ENCODE measurements at places on chromosomes 1 and 21.

DNA sequence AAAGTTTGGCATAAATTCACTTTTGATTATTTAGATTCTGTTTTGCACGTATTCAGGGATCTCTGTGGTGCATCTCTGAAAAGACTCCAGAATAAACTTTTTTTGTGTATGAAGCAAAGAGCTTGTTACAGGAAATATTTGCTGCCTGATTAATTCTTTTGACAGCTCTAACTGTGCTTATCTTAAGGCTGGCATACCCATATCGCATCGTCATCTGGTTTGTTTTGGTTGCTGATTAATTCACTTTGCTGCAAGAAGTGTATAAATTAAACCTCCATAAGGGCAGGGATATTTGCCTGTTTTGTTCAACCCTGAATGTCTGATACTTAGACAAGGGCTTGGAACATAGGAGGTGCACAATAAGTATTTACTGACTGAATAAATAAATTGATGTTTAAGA lies 17.5 kb upstream of the DUSP10 start:
- DNase-seq = no peak

DNA sequence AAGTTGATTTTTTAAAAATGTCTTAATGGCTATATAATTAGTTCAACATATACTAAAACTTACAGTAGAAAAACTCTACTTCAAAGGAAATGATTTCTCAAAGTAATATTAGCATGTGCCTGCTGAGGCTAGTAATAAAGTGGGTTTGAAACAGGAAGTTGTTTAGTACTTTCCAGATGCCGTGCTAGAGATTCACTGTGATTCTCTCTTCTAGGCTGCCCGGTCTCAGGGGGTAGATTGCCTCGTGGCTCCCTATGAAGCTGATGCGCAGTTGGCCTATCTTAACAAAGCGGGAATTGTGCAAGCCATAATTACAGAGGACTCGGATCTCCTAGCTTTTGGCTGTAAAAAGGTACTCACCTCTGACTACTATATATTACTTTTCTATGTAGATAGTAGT lies 9.1 kb downstream of the EXO1 start:
- no peak for DNase-seq

- no peak for DNase-seq
Measured at GRCh38 chr1:226002667-226003501, 3.7 kb upstream of the SDE2 start.

DNA sequence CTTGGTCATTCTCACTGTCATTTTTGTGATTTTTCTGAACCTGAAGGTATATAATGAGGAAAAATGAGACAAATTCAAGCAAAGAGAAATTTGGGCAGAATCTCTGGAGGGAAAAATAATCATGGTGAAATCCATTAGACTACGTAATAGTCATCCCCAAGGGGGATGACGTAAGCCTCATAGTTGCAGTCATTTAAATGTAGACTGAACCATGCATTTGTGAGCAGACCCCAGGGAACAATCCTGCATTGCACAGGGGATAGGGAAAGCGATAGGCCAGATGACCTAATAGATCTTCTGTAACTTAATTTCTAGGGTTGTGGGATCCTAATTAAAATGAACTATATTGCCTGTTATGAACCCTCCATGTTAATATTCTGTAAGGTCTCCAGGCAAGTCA lies 167.4 kb upstream of the C1orf21 start:
- no peak for DNase-seq

- no peak for DNase-seq
Measured at GRCh38 chr21:43972850-43973633, 39.1 kb upstream of the TRAPPC10 start.

GRCh38 chr21:21034036-21034435 lies 35.8 kb downstream of the NCAM2 start:
- DNase-seq = peak; percentile 59

GRCh38 chr1:53172426-53173128 lies 24.0 kb upstream of the CPT2 start:
- peak; percentile 28 for DNase-seq

- no peak for DNase-seq
Measured at GRCh38 chr1:232367293-232367692, 262.6 kb downstream of the SIPA1L2 start.

- DNase-seq = no peak
Measured at GRCh38 chr21:32909393-32909792, 116.3 kb upstream of the OLIG2 start.

- DNase-seq = no peak
Measured at GRCh38 chr21:18228060-18228739, 16.4 kb upstream of the CHODL start.

GRCh38 chr1:205928317-205928716 lies 14.9 kb downstream of the SLC26A9 start:
- DNase-seq = no peak

GRCh38 chr1:239218301-239218700 lies 168.1 kb upstream of the CHRM3 start:
- DNase-seq = peak; percentile 1

- DNase-seq = no peak
Measured at GRCh38 chr1:64046243-64046642, 157.2 kb upstream of the UBE2U start.

DNA sequence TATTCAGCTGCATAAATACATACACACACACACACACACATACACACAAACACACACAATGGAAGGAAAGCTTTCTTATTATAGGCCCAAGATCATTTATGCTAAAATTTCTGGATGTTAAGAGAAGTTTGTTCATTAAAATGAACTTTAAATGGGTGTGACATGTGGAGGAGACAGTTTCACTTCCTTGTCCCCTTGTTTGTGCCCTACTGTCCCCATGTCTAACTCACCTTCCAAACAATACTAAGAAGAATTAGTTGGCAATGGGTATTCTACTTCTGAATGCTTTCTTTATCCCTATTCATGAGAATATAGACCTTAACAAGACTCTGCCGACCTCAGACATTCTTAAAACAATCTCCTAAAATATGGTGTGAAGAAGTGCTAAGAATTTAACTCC lies 63.5 kb upstream of the NRIP1 start:
- DNase-seq = no peak

GRCh38 chr1:18817795-18818435 lies 41.5 kb downstream of the TAS1R2 start:
- no peak for DNase-seq

- DNase-seq = no peak
Measured at GRCh38 chr1:98781906-98782305, 120.4 kb downstream of the SNX7 start.

DNA sequence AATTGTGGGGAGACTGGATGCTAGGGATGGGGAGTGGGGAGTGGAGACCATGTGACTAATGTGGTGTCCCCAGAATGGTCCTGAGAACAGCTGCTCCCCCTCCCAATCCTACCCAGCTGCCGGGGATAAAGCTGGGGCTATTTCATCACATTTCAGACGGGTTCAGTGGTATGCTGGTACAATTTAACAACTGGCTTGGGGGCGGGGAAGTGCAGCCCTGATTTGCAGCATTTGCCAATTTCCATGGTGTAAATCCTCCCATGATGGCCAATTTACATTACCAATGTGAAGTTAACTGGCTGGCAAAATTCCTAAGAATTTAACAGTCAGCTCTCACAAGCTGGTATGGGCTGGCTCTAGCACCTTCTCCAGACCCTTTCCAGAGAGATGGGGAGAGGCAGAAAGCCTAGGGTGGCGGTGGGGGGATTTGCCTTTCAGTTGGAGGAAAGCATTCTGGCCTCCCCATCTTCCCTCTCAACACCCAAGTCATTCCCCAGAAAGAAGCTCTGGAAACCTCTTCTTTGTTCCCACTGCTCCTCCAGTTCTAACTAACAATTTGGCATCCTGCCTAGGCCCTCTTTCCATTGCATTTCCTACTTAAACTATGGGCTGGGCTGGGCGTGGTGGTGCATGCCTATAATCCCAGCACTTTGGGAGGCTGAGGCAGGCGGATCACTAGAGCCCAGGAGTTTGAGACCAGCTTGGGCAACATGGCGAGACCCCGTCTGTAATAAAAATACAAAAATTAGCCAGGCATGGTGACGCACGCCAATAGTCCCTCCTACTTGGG lies 11.3 kb upstream of the ADGRB2 start:
- DNase-seq = no peak

DNA sequence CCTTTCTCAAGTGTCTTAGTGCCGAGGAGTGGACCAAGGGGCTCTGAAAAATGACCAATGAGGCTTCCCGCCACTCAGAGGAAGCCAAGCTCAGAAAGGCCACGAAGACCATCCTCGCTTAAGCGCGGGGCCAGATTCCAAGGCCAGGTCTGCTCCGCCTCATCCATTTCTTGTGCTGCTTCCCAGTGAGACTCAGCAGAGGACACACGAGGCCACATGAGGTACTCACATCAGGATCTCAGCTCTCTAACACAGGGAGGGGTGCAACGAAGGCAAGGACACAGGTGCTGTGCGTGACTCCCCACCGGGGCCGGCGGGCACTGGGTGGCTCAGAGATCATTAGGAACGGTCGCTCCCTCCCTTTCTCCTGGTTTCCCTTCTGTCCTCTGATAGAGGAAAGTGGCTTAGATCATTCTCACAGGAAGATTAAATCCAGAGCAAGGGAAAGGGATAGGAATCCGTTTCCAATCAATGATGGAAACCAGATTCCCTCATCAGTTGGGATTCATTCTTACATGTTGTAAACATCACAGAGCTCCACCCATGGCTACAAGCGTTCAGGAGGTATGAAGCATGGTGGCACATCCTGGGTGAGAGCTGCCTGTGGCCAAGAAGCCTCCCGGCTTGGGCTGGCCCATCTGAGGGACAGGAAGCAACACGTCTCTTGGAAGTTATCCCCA lies 46.7 kb downstream of the CAPZB start:
- DNase-seq = no peak

GRCh38 chr21:23215261-23215660 lies 2217.1 kb downstream of the NCAM2 start:
- no peak for DNase-seq

DNA sequence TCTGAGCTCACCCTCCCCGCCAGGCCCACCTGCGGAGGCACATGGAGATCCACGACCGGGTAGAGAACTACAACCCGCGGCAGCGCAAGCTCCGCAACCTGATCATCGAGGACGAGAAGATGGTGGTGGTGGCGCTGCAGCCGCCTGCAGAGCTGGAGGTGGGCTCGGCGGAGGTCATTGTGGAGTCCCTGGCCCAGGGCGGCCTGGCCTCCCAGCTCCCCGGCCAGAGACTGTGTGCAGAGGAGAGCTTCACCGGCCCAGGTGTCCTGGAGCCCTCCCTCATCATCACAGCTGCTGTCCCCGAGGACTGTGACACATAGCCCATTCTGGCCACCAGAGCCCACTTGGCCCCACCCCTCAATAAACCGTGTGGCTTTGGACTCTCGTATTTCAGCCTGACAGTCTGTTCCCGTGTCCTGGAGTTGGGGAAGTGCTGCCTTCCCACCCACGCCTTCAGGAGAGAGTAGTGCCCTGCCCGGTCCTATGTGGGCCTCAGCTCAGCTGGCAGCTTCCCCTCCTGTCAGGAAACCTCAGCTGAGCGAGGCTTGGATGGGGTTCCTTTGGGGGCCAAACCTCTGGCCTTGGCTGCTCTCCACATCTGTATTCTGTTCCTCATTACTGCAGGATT lies 9.2 kb downstream of the ZBTB48 start:
- DNase-seq = peak; percentile 13

- DNase-seq = no peak
Measured at GRCh38 chr1:219813294-219813693, 115.1 kb downstream of the SLC30A10 start.

All from adipocyte (in vitro differentiated cells).